Germinal center (tissue), 1 donor: ENCODE measurements at places on chromosomes 2 and 18.

DNA sequence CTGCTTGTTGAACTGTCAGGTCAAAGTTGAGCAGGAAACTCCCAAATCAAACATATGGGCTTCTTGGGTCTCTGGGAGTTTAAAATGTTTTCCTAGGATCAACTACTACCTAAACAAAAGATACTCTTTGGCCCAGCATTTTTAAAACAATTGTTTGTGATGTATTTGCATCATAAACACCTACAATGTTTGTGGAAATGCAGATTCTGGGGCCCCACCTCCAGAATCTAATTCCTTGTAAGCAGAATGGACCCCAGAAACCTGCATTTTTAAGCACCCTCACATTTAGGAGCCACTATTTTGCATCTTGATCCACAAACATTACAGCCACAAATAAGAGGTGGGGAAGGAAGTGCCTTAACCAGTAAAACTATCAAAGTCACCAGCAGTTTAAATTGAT, 104.1 kb downstream of the TMEM131 start:
- no peak for DNase-seq

GRCh38 chr18:54684784-54685183, 93.7 kb downstream of the DYNAP start:
- no peak for DNase-seq

DNA sequence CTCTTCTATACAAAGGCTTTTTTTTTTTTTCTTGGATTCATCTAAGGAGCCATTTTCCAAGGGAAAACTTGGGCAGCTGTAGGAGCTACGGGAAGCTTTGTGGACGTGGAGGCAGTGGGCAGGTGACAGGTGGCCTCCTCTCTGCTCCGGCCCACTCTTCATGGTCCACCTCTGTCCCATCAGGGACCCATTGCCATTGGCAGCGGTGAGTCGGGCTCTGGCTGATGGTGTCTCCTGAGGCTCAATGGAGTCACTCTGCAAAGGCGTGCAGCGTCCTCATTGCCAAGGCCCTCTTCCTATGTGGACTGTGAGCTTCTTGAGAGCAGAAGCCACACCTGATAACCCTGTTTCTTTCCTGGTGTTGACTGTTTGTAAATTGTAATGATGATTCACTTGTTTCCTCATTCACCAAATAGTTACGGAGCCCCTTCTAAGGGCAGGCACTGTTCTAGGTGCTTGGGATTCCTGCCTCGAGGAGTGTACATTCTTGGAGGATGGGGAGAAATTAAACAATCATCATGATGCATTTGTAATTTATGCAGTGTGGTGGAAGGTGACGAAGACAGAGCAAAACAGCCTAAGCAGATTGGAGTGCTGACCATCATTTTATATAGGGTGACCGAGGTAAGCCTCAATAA, 240.3 kb upstream of the HS6ST1 start:
- no peak for DNase-seq

DNA sequence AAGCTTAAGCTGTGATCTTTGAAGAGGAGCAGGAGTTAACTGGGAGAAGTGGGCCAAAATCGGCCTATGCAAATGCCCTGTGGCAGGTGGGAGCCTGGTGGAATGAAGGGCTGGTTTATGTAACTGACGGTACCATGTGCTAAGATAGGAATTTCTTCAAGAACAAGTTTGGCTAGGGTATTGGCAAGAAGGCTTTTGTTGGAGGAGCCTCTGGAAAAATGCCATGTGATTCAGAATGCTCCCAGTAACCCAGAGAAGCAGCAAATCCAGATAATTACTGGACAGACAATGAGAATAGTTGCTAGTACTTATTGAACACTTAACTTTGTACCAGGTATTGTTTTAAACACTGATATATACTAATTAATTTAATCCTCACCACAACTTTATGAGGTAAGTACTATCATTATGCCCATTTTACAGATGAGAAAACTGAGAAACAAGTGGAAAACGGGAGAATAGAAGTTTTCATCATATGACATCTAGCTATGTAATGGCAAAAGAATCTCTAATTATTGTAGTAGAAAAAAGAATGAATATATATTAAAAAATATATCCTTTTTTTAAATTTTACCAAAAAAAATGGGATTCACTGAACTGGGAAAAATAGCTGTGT, 9.1 kb upstream of the FAM124B start:
- DNase-seq: no peak

- no peak for DNase-seq
These were observed 96.4 kb downstream of the EN1 start for GRCh38 chr2:118750959-118751565.

DNA sequence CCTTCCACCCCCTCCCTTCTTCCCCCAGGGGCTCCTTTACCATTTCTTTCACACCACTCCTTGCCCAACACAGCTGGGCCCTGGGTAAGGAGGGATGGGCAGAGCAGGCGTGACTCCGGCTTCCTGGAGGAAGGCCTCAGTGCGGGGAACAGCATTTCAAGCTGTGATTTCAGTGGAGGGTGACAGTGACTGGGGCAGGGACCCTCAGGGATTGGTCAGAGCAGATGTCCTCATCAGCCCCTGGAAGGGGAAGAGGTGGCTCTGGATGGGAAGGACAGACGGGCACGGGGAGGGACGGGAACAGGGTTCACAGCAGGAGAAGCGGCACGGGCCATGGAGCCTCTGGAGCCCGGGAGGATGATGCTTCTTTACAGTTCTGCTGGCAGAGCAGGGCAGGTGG, 130.8 kb upstream of the TWIST2 start:
- no peak for DNase-seq

DNA sequence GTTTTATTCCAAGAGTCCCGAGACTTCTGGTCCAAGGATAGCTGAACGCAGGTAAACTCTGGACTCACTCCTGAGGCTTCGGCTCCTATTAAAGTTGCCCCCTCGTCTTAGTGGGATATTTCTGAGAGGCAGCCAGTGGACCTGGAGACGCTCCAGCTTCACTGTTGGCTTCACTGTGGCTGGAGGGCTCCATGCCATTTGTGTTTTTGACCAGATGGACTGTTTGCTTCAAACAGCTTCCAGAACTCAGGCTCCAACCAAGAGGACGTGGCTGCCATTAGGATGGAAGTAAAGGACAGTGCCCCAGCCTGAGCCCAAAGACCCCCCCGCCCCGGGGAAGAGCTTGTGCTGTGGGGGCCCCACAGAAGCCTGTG, 94.4 kb upstream of the LDAH start:
- no peak for DNase-seq
